ENCODE measurements at places on chromosomes 5 and 9.

DNA sequence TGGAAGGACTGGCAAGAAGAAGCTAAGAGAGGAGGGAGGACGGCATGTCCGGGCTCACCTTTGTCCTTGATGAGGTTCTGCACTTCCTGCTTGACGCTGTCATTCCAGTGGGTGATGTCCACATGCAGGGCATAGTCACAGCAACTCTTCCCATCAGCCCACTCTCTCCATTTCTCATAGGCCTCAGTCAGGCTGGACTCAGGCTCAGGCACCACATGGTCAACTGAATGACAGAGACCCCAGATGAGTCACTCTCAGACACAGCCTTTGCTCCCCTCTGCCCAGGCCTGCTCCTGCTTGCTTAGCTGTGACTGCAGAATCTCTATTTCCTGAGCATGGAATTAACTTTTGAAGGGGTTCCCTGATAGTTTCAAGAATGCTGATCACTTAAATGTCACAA is 94.2 kb downstream of the DPYSL3 start:
- no peak for DNase-seq

DNA sequence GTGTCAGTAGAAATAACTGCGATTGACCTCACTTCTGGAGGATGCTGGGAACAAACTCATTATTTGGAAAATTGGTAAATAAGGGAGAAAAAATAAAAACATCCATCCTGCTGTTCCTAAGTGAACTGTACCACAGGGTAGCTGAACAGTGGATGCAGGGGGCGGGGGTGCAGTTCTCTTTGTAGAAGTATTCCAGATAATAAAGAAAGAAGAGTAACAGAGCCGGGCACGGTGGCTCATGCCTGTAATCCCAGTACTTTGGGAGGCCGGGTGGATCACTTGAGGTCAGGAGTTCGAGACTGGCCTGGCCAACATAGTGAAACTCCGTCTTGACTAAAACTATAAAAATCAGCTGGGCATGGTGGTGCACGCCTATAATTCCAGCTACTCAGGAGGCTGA is 132.1 kb downstream of the COL23A1 start:
- DNase-seq: no peak

DNA sequence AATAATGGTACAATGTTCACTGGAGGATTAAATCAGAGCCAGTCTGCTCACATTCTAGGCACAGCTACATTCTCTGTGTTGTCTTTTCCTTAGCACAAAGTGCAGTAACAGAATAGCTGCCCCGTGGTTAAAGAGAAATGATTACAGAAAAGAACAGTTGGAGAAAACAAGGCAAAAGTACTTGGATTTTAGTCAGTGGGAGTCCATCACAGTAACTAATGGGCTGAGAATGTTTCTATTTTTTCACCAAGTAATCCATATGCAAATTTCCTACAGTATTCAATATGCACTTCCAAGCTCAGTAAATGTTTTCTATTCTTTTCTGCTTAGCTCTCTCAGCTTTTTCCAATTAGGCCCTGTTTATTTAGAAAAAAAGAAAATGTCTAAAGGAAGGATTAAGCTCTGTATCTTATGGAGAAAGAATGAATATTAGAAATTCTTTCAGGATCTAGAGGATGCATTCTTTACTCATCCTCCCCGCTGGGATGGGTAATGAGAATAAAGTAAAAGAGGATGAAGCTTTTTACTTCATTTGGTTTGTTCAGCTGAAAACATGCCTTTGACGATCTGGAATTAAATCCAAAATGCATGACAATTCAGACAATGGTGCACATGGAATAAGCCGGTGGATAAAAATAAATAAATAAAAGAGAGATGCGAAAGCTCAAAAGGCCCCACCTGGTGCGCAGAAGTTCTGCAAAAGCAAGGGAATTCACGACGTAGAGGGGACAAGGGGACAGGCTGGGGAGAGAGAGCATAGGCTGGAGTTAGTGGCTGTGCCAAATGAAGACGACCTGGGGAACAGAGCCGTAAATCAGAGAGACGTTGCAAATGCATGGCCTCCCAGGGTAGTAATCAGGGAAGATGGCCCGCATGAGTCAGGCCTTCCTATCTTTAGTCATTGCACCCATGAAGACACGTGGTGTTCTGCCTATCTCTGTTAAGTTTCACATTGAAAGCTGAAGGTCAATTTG is 345.2 kb downstream of the GLIS3 start:
- no peak for DNase-seq

DNA sequence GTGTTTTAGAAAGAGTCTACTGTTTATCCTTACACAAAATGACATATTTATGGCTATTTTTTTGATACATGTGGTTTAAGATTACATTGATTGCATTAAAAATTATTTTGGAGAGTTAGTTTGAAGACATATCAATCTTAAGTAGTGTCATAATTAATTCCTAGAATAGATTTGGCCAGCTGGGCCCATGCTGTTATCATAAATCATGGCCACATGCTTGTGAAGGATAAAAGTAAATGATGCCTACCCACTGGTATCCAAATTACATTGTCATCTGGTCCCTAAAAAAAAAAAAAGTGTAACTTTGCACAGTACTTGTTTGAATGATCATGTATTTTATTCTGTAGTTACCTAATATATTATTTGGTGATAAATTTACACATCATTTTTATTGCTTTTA is 96.9 kb downstream of the PARP8 start:
- no peak for DNase-seq

GRCh38 chr9:135729480-135729879 is 27.5 kb downstream of the KCNT1 start:
- DNase-seq: no peak

- DNase-seq: no peak
These were observed 36.8 kb downstream of the ERGIC1 start for GRCh38 chr5:172870715-172871461.

GRCh38 chr9:130689572-130689936 is 4.0 kb upstream of the EXOSC2 start:
- no peak for DNase-seq

DNA sequence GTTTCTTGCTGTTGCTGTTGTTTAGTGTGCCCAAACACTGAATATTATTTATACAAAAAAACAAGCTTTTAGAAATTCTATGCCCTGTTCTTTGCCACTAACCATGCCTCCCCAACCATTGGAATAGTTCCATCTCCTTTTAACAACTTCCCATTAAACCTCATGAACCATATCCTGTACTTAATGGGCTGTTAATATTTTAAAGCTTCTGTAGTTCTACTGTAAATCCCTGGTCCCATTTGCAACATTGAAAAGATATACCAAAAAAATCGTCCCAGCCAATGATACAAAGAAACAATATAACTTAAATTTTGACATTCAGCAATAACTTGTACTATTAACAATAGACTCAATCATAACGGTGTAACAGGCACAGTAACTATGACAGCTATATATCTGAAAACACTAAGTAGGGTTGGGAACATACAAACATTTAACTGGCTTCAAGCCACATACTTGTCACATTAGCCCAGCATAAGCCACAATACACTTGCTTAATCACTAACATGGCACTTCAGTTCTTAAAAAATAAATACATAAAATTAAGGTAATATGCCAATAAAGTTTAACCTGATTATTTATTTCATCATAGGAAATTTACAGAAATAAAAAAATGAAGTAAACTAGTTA is 86.1 kb downstream of the ADAMTS6 start:
- DNase-seq: no peak

All from COR-L47 (cell line).